ENCODE measurements at places on chromosomes 2 and 18. TPM values are rescaled to one million over a fixed set of nuclear protein-coding genes. Genes with fewer than 3 reads are reported as not detected.

- no peak for DNase-seq
- H3K4me3 ChIP-seq, result no peak overlapping the region
- H3K27ac ChIP-seq, result no peak overlapping the region
- H3K4me1 ChIP-seq, result no peaks in the 10 kb centered on the region
- H3K27me3 ChIP-seq, result no peaks in the 10 kb centered on the region
Measured at GRCh38 chr2:43044093-43044681, 182.2 kb downstream of the ZFP36L2 start.

Gene SPP2
- total RNA-seq, result not detected

Gene DLGAP1
- 0.52 TPM for total RNA-seq

DNA sequence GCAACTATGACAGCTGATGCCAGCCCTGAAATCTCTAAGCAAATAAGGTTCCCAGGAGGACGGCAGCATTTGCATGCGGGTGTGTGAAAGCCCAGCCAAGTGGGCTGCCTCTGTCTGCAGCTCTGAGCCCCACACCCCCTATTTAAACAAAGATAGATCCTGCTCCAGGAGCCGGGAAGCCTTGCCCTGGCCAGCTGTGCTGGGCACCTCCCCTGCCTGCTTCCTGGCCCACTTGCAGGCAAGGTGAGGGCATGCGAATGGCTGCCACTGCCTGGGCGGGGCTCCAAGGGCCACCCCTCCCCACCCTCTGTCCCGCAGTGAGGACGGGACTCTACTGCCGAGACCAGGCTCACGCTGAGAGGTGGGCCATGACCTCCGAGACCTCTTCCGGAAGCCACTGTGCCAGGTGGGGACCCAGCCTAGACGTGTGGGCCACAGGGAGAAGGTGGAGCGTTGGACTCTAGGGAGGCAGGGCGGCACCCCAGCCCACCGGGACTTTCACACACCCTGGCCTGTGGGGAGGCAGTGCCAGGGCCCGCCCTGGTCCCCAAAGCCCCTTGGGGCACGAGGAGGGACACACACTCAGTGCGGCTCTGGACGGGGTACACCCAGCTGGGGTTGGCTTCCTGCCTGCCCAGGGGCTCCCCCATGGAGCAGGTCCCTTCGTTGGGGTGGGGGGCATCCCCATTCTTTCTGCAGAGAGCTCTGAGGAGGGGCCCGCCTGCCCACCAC is at the start of gene ANO7:
Gene ANO7 (plus strand): TSS at position 317 of the 732 bp plus-strand sequence. CDS start 1,387 bp downstream, outside the sequence.
- DNase-seq, result no peak
- H3K4me3 ChIP-seq, result no peak within 1 kb of the TSS
- H3K27ac ChIP-seq, result no peak within 1 kb of the TSS
- H3K4me1 ChIP-seq, result no peaks in the 10 kb centered on the region

DNA sequence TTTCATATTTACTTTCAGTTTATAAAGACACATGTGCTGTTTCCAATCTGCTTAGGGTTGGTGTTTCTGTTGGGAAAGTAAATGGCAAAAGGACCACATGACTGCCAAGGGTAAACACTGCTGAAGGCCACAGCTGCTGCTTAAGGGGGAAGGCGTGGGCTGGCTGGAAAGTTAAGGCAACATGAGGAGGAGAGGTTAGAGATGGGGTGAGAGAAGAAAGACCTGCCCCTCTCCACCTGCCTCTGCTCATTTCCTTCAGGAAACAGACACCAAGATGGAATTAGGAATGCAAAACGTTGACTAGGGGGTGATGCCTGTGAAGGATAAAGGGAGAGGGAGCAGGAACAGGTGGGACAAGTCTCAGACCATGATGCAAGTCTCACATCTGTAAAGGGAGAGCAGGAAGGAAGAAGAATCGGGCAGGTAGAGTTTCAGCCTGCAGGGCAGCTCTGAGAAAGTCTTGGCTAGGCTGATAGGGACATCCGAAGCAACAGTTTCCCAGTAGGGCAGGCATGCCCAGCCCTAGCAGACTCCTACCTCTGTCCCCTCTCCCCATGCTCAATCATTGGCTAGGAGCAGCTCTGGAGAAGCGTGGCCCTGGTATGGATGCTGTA is 86.0 kb downstream of the CDC42EP3 start:
- peaks cover 60% of the 10 kb centered on the region for H3K4me1 ChIP-seq
- no peak overlapping the region for H3K4me3 ChIP-seq
- H3K27ac ChIP-seq, result peak overlapping the region; percentile 69
- H3K27me3 ChIP-seq, result no peaks in the 10 kb centered on the region
- peak; percentile 81 for DNase-seq
- no peaks in the 10 kb centered on the region for H3K36me3 ChIP-seq
